ENCODE measurements at places on chromosomes 6 and 20.

- DNase-seq: no peak
These were observed 64.4 kb downstream of the CD40 start for GRCh38 chr20:46182276-46183200.

DNA sequence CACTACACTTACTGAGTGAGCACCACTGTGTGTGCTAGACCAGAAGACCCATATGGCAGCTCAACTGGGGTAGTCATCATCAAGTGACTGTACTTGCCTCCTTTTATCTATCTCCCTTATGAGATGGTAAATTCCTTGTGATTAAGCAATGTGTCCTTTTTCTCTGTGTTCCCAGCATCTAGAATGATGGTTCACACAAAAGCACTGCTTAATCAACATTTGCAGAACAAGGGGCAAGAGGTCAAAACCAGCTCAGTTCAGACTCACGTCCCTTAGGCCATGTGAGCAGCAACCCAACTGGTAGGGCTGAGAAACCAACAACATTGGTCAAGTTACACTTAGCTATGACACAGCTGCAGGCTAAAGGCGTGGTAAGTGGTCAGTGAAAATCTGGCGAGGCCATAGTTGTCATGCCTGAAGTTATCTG is 10.0 kb downstream of the TRAM2 start:
- no peak for DNase-seq

DNA sequence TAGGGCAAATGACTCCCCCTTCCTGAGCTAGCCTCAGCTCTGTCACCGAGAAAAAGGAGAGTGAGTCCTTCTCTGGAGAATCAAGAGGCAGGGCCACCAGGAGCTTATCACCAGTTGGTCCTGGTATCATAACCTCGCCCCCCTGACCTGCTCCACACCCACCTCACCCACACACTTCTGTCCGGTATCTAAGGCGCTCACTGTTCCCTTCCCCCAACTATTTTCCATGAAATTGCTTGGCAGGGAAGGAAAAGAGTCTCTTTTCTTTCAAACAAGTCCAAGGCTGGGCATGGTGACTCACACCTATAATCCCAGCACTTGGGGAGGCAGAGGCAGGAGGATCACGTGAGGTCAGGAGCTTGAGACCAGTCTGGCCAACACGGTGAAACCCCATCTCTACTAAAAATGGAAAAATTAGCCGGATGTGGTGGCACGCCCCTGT is 77.6 kb downstream of the ZMYND8 start:
- DNase-seq: no peak

DNA sequence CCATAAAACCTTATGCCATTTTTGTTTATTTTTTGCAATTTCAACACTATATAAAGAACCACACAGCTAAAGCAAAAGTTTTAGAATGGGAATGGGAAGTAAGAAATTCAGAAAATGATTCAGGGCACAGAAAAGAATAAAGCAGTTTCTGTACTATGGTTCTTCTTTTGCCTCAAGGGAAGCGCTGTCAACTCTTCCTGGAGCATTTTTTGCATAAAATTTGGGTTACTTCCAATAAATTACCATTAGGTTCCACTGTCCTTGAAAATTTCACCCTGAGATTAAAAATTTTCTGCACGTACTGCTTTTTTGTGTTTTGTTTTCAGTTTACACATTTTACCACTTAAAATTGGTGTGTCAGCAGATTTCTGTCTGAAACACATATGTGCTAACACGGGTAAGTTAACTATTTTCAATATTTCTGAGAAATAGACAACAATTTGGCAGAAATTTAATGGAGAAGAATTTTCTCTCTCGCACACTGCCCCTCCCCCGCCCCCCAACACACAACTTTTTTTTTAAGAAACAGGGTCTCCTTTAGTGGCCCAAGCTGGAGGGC is 79.6 kb downstream of the ADAT2 start:
- DNase-seq: no peak

DNA sequence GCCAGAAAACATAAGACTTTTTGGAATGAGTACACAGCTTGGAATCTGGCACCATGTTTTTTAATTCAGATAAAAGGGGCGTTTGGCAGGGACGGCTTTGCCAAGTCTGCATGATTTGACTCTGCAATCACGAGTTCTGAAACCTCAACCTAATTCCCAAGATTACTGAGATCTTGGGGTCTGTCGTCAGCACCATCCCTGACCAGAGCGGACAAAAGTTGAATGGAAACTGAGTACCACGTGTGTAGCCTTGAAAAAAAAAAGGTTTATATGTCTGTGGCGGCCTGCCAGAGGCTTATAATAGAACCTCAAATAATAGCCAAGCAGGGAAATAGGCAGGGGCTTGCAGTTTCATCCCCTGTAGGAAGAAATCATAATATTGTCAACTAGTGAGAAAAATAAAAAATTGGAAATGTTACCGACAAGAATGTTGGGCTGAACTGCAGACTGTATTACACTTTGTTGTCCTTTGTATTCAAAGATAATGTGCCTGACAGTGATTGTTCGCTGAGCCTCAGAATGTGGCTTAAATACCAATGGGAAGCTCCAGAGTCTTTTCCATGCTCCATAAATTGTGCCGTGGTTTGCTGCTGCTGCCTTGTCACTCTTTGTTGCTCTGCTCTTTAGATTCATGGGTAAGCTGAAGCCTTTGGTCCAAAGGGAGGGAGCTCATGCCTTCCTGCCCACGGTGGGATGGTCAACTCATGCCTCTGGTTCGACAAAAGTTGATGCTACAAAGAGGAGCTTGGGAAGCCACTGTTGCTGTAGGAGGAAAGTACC is 118.8 kb upstream of the ARID1B start:
- DNase-seq: no peak

DNA sequence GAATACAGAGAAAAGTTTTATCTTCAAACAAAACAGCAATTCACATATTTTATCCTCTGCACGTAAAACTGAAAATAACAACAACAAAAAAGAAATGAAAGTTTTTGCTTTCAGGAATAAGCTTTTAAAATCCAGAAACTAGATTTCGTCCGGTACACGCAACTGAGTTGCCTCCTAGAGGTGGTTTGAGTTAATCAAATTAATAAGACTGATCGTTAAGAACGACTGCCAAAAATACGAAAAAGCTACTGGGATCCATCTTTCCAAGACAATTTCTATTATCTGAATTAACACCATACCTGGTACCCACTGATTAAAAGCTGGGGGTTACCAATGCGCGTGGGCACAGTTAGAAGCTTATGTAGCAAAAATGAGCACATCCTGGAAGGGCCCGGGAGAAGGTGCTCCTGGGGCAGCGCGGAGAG is 669 bp downstream of the PDCD2 start:
- DNase-seq: no peak

- no peak for DNase-seq
These were observed 473.5 kb downstream of the UTRN start for GRCh38 chr6:144758602-144759001.

DNA sequence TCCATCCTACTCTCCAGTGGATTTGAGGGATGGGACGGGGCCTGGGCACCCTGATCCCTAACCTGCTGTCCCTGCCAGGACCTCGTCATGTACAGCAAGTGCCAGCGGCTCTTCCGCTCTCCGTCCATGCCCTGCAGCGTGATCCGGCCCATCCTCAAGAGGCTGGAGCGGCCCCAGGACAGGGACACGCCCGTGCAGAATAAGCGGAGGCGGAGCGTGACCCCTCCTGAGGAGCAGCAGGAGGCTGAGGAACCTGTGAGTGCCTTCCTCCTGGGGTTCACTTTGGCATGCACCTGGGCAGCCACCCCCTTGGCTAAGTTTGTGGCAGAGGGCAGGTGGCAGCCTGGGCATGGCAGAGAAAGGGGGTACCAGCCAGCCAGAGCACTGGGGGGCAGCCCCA is 5.7 kb downstream of the CDC25B start:
- no peak for DNase-seq

DNA sequence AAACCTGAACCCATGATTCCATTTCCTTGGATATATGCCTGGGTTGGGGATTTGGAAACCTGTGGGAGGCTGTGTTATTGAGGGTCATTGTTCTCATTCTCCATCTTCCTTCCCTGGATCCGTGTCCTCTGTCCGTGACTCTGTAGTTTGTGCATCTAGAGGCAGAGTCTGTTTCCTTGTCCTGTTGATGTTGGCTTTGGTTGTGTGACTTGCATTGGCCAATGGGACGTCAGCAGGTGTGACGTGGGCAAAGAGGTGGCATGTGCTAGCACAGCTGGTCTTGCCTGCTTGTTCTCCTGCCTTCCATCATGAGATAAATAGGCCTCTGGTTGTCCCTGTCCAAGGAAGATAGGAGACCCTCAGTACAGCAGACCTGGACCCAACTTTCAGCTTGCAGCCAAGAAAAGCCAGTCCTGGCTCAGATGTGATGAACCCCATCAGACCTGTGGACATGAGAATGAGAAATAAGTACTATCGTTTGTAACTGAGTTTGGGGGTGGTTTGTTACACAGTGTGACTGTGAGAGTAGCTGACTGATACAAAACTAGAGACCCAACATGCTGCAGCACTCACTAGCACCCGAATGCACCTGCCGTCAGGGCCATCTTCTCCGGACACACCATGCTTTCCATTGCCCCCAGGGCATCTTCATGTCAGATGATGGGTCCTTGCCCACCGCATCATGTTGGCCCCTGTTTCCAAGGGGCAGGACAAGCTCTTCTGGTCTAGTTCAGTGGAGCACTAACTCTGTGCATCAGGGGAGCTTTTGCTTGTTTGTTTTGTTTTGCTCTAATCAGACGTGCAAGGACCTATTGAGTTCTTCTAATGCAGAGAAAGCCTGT is 195.3 kb upstream of the SULF2 start:
- DNase-seq: no peak

DNA sequence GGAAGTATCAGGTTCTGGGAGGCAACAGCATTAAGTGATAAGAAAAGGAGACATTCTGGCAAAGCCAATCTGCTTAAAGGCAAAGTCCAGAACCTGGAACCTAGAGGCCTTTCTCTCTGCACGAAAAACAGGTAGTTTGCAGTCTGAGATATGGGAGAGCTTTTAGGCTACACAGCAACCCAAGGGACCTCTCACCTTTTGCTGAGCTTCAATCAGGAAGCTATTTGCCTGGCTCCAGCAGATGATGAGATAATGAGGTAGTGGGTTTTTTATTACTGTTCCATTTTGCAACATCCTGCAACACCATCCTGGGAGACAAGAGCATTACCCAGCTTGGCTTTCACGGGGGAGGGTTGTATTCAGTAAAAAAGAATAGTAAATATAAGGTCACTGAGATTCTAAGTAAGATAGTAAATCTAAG is 143.1 kb downstream of the ADGRG6 start:
- DNase-seq: no peak

- no peak for DNase-seq
These were observed 13.0 kb upstream of the MATN4 start for GRCh38 chr20:45320948-45321595.

- DNase-seq: no peak
These were observed 10.5 kb downstream of the GNAS-AS1 start for GRCh38 chr20:58839991-58840747.

DNA sequence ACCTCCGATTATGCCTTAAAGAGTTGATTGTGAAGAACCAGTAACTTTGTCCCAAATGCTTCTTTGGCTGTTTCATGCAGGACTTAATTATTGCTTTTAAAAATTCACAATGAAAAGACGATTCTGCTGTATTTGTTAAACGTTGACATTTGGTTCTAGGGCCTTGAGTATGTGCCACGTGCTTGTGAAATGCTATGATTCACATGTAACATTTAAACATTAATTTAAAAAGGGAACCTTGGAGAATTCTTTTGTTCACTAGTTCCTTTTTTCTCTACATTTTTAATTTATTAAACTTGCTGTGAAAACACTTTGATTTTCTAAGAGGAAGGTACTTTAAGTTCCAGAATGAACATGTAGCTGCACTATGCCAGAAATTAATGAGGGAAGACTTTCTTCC is 9.5 kb downstream of the GZF1 start:
- DNase-seq: no peak

GRCh38 chr6:26743941-26744699 is 84.6 kb upstream of the ZNF322 start:
- no peak for DNase-seq

DNA sequence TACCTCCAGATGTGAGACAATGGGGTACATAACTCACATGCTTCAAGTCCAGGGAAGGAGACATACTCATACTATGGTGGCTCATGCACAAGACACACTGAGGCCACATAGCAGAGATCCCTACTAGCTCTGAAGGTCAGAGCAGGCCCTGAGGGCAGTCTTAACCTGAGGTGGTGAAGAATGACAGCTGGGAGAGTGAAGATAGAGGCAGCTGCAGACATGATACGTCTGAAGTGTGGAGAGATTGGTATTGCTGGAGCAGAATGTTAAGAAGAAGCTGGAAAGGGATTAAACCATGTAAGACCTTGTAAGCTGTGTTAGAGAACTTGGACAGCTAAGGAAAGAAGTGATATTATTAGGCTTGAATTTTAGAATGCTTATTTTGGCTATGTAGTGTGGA is 32.9 kb downstream of the PGM3 start:
- no peak for DNase-seq

GRCh38 chr6:149094156-149094555 is 223.4 kb upstream of the TAB2 start:
- no peak for DNase-seq

GRCh38 chr6:89792881-89793280 is 26.7 kb downstream of the MDN1 start:
- peak; percentile 33 for DNase-seq

GRCh38 chr6:147740916-147741315 is 232.4 kb downstream of the SAMD5 start:
- DNase-seq: no peak

DNA sequence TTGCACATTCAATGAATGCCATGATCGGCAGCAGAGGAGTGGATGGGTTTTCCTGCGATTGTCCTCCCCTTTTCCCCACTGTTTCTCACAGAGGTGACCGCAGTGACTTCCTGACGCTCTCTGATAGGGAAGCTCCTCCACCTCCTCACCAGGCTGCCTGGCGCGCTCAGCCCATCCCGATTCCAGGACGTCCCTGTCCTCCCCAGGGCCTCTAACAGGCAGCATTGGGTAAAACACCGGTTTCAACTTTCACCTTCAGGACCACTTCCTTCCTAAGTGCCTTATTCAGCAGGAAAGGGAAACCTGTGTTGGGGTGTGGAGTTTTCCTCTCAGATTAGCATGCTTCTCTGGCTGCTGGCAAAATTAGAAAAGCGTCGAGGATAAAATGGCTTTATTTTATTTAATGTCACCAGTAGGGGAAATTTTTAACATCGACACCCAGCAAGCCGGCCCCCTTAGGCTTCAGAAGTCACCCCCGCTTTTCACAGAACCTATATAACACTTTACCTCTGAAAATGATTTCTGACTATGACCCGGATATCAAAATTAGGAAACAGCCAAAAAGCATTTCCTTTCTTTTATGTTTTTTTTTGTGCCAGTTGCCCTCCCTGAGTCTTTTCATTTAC is 570.4 kb upstream of the GJE1 start:
- peak; percentile 64 for DNase-seq

DNA sequence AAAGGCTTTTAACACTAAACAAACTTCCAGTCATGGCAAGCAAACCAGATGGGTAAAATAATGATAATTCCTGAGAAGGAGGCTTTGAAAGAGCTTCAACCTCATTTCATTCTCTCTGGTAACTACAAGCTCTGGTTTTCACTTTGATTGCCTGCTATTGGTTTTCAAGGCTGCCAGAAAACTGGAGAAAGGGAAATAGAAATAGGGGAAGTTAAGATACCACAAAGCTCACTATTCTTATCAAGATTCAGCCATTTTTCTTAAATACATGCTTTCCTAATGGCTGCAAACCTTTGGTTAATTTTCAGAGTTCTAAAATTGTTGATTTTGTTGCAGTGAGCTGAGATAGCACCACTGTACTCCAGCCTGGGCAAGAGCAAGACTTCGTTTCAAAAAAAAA is 42.5 kb upstream of the NELFCD start:
- DNase-seq: no peak

- DNase-seq: no peak
These were observed 207.8 kb downstream of the TTLL2 start for GRCh38 chr6:167532410-167533288.

Data from SHP77 (cell line).